ENCODE measurements at places on chromosomes 4 and X.

GRCh38 chrX:54484666-54485065 is 11.4 kb downstream of the FGD1 start:
- no peak for DNase-seq

GRCh38 chr4:8394061-8394519 is 46.4 kb downstream of the ACOX3 start:
- DNase-seq: no peak

DNA sequence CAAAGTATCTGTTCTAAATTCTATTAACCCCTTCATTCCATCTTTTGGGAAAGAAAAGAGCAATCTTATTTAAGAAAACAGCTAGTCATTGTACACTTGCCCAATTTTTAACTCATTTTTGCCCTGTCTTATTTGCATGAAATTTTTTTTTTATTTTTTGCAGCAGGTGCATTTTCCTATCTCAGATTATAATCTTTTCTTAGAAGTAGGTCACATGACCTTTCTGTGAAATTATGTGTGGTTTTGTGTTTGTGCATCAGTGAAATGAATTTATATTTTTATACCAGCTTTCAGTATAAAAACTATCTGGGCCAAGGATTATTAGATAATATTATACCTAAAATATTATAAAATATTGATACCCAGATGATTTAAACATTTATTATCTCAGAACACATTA is 145.6 kb downstream of the INPP4B start:
- no peak for DNase-seq

- no peak for DNase-seq
Observed at GRCh38 chrX:2863646-2864045, 34.9 kb downstream of the GYG2 start.

- DNase-seq: no peak
Observed at GRCh38 chrX:30895370-30895769, 6.3 kb upstream of the TAB3 start.

- no peak for DNase-seq
Observed at GRCh38 chrX:108420481-108420880, 17.7 kb downstream of the COL4A6 start.

DNA sequence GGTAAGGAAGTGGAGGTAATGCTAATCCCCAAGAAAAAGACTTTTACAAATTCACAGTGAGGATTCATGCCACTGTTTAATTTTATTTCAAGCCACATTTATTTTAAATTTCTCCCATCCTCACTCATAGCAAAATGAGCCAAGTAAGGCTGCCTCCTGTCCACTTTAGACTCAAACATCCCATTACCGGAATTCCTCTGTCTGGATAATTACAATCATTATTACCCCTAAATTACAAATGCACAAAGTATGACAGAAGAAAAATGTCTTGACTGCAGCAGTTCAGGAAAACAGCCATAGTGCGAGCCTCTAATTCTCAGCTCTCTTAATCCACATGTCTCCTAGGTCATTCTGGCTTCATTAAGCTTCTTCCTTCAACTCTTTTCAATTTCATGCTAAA is 57.0 kb downstream of the MAPK10 start:
- no peak for DNase-seq

DNA sequence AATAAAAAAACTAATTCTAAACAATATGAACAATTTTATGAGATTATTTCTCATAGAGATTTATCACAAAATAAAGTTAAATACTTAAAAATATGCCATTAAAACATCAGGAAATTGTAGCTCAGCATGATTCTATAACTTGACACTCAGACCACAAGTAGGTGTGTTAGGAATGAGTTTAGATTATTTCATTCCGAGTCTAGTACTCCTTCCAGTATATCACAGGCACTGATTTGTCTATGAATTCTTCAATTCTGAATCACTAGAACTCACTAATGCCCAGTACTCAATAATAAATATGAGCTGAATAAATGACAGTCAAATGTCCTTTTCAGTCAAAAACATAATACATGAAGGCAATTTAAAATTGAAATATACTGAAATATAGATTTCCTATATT is 22.2 kb downstream of the BOD1L1 start:
- no peak for DNase-seq

GRCh38 chrX:151039351-151039750 is 56.2 kb downstream of the HMGB3 start:
- DNase-seq: no peak

DNA sequence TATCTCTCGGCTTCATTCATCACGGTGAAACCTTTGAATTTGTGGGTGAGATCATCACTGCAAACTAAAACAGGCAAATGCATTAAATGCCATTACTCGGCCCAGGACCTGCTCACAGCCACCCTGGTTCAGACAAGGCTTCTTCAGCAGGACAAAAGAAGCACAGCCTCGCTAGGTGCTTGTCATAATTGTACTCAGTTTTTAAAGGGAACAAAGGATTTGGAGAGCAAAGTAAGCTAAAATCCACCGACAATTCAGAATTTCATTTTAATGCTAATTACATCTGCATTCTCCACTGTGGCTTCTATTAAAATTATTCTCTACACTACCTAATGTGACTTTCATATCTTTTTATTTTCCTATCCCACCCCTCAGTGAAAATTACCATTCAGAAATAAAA is 57.0 kb downstream of the PCYT1B start:
- DNase-seq: no peak

DNA sequence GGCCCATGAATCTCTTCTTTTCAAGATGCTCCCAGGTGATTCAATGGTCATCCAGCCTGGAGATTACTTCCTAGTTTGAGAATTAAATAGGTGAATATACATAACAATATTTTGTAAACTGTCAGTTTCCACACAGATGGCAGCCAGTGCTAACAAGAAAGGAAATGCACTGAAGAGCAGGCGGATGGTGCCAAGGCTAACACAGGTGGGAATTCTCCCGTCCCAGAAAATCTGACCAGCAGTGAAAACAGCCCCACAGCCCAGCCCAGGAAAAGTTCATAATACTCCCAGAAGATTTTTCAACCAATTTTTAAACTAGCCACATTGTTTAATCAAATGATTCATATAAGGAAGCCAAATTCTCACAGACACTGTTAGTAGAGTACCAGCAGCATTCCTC is 387.2 kb upstream of the GATB start:
- DNase-seq: no peak

DNA sequence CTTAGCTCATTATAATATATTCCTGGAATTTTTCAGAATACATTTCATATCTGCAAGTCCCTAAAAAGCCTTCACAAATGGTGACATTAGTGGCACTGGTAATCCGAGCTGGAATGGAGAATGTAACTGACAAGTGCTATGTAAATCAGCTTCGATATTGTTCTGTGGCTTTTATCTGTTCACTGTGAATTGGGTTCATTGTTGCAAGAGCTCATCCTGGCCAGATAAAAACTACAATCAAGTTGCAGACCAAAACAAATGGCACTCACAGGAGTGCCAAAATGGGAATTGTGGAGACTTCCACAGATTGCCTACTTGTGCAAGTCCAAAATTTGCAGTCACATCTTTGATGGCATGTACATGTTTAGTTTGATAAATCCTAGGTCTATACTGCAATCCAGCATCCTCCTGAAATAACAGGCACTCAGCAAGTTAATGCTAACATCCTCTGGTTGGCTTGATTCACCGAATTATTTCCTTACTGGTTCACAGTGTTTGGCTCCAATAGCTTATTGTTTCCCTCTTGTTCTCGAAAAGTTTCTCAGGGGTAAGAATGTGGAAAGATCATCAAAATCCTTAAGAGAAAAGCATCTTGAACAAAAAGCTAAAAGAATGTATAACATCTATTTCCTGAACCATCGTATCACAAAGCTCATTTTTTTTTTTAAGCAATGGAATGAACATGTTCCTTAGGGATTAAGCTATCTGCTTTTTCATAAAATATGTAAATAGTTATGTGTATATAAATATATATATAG is 904.9 kb downstream of the CENPC start:
- no peak for DNase-seq

GRCh38 chrX:10310511-10310910 is 153.7 kb downstream of the CLCN4 start:
- DNase-seq: no peak

GRCh38 chrX:63889001-63889400 is 104.0 kb upstream of the ARHGEF9 start:
- no peak for DNase-seq

DNA sequence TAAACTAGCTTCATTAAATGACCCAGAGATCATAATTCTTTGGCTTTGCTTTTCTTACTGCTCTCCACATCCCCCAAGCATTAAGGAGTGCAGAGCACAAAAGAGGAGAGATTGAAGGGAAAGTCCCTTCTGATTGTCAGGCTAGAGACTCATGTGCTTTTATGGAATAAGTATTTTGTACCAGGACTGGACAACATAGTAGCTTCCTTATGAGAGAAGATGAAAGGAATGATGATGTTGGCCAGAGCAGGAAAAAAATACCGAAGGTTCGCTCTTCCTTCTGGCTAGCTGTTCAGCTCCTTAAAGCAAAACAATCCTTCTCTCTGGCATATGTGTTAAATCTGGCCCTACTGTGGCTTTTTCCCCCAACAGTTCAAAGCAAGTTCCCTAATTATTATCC is 53.1 kb downstream of the HOPX start:
- no peak for DNase-seq

GRCh38 chrX:71181558-71181909 is 36.9 kb downstream of the NLGN3 start:
- peak; percentile 8 for DNase-seq

DNA sequence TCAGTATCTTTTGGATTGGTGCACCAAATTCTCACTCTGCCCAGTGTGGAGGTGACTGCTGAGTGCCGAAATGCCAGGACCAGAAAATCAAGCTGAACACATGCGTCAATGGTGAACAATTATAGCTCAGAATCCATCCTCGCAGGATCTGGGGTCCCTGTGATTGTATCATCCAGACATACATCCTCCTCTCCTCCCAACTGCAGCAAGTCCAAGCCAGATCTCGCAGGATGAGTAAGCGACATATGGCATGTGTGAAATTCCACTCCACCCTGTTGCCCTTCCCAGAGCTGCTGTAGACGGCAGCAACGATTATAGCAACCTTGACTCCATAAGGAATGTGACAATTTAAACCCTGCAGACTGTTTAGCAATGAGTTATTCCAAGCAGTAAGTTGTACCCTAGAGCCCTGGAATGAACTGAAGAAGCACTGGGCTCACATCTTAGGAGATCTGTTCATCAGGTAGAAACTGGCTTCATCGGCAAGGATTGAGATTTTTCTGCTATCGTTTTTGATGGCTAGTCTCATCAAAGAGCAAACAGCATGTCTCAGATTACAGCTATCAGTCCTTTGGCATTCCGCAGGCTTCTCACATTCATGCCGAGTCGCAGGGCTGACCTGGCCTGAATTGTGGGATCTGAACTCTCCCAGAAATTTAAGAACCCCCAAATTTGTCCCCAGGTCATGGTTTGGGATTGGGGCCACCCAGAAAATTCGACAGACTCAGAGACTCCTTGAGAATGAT is 35.5 kb upstream of the SORBS2 start:
- no peak for DNase-seq

GRCh38 chr4:120922381-120923206 is at the start of gene PRDM5:
TSS of gene PRDM5 (minus strand) at chr4:120922726. CDS start at chr4:120922608, 118 bp downstream.
- no peak for DNase-seq

- DNase-seq: no peak
Observed at GRCh38 chrX:2507904-2508627, 7.3 kb upstream of the DHRSX start.

- DNase-seq: peak; percentile 52
Observed at GRCh38 chr4:3047464-3048286, 26.7 kb downstream of the HTT-AS start.

- DNase-seq: no peak
Observed at GRCh38 chr4:2803624-2804448, 11.0 kb downstream of the SH3BP2 start.

DNA sequence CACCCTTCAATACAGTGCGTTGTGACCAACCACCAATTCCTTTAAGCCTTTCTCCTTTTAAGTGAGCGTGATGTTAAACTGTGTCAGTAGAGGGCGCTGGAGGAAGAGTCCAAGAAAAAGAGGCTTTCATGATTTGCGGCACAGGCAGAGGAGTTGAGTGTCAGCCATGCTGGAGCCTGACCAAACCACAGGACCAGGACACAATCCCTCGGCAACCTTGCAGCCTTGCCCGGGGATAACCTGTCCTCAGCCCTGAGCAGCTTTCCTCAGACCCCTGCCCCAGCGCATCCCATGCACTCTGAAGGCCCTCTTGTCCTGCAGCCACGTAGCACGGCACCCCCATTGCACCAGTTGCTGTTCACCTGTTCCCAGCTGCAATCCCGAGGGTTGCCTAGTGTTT is 53.5 kb upstream of the SMIM31 start:
- no peak for DNase-seq

DNA sequence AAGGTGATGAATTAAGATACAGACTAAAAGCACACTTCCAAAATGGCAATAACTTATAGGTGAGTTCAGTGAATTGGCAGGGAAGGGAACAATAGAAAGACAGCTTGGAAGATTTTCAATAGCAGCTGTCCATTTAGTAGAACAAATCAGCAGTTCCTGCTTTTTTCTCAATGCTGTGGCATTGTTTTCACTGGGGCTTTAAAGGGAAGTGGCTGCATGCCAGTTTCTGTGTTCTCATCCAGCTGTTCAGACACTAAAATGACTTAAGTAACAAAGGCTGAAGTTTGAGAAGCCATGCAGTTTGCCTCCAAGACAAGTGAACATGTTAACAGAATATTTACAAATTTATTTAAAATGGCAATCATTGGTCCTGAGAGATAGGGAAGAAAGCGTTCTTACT is 291.9 kb downstream of the FAM47A start:
- no peak for DNase-seq

GRCh38 chrX:42920752-42921151 is 142.8 kb upstream of the PPP1R2C start:
- no peak for DNase-seq

- DNase-seq: no peak
Observed at GRCh38 chr4:77248805-77249204, 91.8 kb downstream of the CCNG2 start.

DNA sequence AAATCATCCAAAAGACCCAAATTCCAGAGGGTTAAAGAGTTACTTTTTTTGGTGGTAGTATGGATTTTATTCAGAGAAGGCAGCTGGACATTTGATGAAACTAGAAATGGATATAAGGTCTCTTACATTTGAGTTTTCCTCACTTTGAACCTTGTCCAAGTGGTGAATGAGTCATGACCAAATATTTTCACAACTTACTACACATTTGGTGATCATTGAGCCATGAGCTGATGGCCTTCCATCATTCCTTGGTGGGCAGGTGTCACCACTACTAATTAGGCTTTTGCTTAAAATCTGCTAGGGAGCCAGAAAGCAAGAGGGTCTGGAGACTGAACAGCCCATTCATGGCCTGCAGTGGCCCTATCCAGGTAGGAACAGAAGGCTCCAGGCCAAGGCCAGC is 620.2 kb upstream of the INTU start:
- no peak for DNase-seq

- no peak for DNase-seq
Observed at GRCh38 chr4:55011761-55012160, 113.6 kb downstream of the KDR start.
